ENCODE measurements at places on chromosomes 16 and 17.

GRCh38 chr17:57422574-57423164, 166.3 kb downstream of the MSI2 start:
- peak; percentile 89 for DNase-seq

DNA sequence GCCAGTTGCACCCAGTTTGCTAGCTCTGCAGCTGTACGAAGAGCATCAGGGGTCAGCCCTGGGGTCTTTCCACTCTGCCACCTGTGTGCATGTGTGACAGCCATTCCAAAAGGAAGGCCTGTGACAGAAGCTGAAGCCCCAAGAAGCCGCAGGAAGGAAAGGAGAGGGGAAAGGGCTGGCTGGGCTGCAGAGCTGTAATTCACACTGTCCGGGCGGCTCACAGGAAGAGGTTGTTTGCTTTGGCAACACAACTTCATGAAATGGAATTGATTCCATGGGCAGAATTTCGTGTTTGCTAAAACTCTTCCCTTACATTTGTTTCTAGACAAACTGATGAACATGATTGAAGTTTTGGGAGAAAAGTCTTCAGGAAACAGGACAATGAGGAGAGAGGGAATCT, 14.8 kb downstream of the TMEM204 start:
- no peak for DNase-seq

GRCh38 chr17:66087073-66087472, 104.9 kb downstream of the CEP112 start:
- no peak for DNase-seq

DNA sequence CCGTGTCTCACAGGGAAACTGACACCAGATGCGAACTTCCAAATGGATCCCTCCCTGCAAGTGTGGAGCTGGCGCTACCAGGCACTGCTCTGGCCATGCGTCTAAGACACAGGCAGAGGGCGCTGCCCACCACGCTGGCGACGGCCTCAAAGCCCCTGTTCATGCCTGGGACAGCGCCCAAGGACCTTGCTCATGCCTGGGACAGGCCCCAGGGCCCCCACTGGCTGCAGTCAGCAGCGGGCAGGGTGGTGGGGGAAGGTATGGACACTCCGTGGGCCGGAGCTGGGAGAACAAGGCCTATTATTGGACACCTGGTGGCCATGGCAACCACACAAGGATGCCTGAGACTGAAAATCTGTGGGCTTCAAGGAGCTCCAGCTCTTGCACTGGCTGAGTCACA, 8.8 kb downstream of the ZG16B start:
- peak; percentile 76 for DNase-seq

- DNase-seq: no peak
Observed at GRCh38 chr17:13743906-13744305, 142.2 kb upstream of the HS3ST3A1 start.

- DNase-seq: peak; percentile 90
Observed at GRCh38 chr17:3667366-3668278, 756 bp downstream of the TAX1BP3 start.

DNA sequence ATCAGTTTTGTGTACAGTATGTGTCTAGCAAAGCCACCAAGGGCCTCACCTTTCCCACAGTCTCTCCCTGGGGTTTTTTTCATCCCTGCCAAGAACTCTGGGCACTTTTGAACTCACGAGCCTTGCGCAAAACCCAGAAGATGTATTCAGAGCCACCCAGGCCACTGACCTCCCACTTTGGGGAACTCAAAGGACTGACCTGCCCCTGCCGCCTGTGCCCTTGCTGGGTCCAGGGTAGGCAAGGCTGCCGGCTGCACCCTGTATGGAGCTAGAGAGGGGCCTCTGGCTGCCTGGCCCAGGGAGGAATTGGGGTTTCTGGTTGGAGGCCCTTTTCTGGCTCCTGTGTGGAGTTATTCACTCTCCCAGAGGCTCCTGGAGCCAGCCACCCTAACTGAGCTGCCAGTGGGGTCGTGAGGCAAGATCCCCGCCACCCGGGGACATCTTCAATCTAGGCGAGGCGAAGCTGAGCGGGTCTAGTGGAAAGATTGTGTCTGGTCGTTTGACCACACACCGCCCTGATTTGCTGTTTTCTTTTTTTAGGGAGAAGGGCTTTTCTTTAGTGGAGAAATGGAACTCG, 1.9 kb downstream of the CDK5R1 start:
- DNase-seq: no peak

DNA sequence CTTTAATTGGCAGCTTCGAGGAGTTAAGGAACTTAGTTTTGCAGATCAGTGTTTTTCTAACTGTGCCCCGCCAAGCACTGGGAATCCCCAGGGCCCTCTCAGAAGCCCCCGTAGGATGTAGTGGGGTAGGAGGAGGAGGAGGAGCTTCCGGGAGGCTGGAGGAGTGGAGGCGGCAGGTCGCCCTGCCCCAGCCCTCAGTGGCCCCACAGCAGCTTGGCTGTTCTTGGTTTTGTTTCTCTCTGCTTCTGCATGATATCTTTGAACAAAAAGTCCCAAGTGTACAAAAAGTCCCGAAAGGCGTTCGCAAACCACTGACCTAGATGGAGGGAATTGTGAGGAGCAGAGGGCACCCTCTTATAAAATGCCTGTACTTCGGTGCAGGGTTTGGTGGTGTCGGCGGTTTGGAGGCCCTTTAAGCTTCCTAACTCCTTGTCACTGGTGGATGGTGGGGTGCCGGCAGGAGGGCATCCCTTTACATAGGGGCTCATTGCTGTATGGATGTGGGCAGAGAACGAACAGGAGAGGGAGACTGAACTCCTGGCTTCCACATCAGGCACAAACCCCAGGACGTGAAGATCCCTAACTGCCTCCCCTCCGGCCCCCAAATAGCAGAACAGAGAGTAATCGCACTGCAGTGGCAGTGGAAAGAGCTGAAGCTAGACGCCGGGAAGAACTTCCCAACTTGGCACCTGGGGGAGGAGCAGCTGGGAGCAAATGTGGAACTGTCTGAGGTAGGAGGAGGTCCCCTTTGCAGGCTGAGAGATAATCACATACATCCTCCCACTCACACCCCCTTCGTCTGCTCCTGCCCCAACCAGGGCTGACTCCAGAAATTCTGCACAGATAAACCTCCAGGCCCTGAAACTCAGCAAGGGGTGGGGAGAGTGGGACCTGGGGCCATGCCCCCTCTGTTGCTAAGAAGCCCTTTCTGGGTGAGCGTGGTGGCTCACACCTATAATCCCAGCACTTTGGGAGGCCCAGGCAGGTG, 20.1 kb downstream of the EPOP start:
- no peak for DNase-seq

GRCh38 chr17:20206068-20206467, 196.9 kb downstream of the SPECC1 start:
- DNase-seq: peak; percentile 52

- DNase-seq: no peak
Observed at GRCh38 chr16:62034231-62035114, 1.8 kb downstream of the CDH8 start.

GRCh38 chr16:1812732-1813163, 13.9 kb downstream of the HAGH start:
- peak; percentile 38 for DNase-seq

GRCh38 chr17:44334315-44334714, 9.7 kb upstream of the SLC25A39 start:
- no peak for DNase-seq

DNA sequence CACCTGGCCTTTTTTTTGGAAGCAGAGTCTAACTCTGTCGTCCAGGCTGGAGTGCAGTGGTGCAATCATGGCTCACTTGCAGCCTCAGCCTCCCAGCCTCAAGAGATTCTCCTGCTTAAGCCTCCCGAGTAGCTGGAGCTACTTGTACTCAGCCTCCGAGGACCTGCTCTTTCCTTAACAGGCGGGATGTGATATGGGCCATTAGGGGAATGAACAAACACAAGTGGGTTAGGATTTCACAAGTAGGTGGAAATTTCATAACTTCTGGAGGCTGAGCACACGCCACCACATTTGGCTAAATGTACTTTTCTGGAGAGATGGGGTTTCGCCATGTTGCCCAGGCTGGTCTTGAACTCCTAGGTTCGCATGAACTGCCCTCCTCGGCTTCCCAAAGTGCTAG, 4.1 kb downstream of the PAM16 start:
- no peak for DNase-seq

- DNase-seq: peak; percentile 51
Observed at GRCh38 chr16:89565506-89566372, 5.3 kb downstream of the RPL13 start.

GRCh38 chr17:62572888-62573401, 54.5 kb upstream of the MRC2 start:
- peak; percentile 26 for DNase-seq

- no peak for DNase-seq
Observed at GRCh38 chr16:29987371-29988085, 7.9 kb downstream of the HIRIP3 start.

- DNase-seq: no peak
Observed at GRCh38 chr17:50277357-50277754, 3.1 kb downstream of the TMEM92 start.

- DNase-seq: no peak
Observed at GRCh38 chr17:39151150-39151942, at the start of gene PLXDC1. PLXDC1 (minus strand) TSS chr17:39151637; CDS start chr17:39151437, 200 bp downstream.

GRCh38 chr16:84191466-84191865, 509 bp downstream of the ADAD2 start:
- no peak for DNase-seq

DNA sequence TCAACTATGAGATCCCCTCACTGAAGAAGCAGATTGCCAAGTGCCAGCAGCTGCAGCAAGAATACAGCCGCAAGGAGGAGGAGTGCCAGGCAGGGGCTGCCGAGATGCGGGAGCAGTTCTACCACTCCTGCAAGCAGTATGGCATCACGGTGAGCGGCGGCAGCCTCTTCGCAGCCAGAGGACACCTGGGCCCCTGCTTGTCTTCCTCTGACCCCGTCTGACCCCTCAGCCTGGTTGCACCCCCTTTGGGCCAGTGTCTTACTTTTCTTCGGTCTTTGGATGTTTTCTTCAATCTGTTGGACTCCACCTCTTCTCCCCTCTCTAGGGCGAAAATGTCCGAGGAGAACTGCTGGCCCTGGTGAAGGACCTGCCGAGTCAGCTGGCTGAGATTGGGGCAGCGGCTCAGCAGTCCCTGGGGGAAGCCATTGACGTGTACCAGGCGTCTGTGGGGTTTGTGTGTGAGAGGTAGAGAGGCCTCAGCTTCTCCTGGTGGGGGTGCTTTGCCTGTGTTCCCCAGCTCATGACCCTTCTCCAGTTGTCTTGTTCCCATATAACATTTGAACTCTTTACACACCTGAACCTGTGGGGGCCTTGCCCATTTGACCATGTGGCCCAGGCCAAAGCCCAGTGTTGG, 4.4 kb downstream of the CDK5RAP3 start:
- DNase-seq: no peak

GRCh38 chr16:31467858-31468257, 4.1 kb upstream of the TGFB1I1 start:
- no peak for DNase-seq

- no peak for DNase-seq
Observed at GRCh38 chr16:66372898-66373155, 6.3 kb downstream of the CDH5 start.

GRCh38 chr17:50015146-50015545, 20.1 kb upstream of the DLX3 start:
- no peak for DNase-seq

- DNase-seq: no peak
Observed at GRCh38 chr17:75237100-75238014, 24.0 kb downstream of the GGA3 start.

- DNase-seq: no peak
Observed at GRCh38 chr17:27997044-27997401, 45.5 kb upstream of the NLK start.

GRCh38 chr17:8122422-8122923, 1.4 kb downstream of the HES7 start:
- peak; percentile 63 for DNase-seq

GRCh38 chr16:84535851-84536250, 31.4 kb upstream of the MEAK7 start:
- no peak for DNase-seq

DNA sequence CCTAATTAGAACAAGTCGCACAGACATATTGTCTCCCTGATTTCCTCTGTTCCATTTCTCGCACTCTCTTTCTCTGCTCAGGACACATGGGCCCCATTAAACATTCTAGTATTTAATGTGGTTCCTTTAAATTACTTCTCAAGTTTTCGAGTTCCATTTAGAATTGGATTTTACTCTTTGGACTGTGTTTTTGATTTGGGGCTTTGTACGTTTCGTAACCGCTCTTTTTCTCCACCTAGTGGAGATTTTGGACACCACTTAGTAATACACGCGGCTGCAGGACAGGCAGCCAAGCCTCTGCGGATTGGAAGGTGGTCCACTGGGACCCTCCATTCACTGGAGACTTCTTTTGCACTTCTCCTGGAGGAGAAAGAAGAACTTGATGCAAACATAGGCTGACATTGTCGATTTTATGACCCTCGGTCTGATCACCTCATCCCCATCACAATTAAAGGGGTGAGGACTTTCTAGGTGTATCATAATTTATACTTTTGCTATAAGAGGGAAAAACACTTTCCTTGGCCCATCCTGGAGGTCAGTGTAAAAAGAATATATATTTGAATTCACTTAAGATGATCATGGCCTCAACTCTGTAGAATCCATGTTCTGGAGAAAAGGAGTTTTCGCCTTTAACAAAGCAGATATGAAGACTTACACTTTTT, 85.7 kb downstream of the NOG start:
- DNase-seq: peak; percentile 36

- peak; percentile 53 for DNase-seq
Observed at GRCh38 chr17:27602721-27603420, 28.1 kb upstream of the LGALS9 start.

DNA sequence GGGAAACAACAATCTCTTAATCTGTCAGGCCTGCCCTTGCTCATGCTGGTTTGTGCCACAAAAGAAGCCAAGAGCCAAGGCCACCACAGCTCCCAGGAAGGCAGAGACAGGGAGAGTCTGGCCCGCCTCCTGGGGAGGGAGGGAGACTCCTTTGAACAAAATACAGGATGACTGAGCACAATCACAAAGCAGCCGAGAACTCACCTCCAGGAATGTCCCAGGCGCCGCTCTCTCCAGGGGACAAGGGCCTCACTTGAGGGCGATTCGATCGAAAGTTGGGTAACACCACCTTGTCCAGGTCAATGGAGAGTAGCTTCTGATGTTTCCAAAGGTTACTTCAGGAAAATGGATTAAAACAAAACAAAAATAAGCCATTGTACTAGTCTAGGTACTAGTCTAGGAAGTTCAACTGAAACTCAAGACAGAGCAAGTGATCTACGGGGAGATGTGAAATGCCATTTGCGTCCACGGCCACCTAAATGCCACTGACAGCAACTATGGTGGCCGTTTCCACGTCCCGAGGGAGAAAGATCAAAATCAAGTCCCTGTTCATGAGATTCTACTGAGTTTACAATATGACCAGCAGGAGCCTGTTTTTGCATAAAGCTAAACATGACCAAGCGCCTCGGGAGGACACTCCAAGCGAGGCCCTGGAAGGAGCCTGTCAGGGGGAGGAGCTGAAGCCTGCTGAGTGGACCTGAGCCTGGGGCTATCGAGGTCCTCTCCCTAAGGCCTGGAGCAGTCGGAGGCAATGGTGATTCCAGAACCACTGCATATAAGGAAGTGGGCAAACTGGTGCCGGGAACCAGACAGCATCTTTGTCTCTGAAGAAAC, 13.4 kb upstream of the SLC38A8 start:
- no peak for DNase-seq

DNA sequence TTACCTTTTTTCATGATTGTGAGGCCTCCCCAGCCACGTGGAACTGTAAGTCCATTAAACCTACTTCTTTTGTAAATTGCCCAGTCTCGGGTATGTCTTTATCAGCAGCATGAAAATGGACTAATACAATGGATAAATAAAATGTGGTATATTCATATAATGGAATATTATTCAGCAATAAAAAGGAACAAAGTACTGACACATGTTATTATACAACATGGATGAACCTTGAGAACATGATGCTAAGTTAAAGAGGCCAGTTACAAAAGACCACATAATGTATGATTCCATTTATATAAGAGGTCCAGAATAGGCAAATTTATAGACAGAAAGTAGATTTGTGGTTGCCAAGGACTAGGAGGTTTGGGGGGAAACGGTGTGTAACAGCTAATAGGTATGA, 5.3 kb downstream of the ERN1 start:
- no peak for DNase-seq

All from RPMI7951 (cell line).